ENCODE measurements at places on chromosomes 1 and 21.

GRCh38 chr1:205589618-205590456 is 42.0 kb downstream of the ELK4 start:
- DNase-seq: peak; percentile 54

DNA sequence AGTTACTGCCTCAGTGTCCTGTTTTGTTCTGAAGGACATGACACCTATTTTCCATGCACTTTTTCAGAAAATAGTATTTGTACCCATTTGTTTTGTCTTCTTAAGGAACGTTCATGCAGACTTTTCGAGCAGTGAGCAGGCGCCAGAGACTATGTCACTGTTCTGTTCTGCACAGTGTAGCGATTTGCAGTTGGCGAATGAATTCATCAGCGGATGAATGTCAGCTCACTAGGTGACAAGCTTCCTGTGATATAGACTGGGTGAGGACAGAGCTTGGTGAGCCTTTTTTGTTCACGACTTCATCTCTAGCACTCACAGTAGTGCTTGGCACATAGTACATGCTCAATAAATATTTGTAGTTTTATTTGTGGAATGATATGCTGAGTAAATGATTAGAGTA is 177.8 kb downstream of the NFIA start:
- DNase-seq: no peak

GRCh38 chr1:111506561-111506960 is 3.1 kb upstream of the ADORA3 start:
- no peak for DNase-seq

GRCh38 chr1:107407011-107407410 is 266.2 kb downstream of the NTNG1 start:
- DNase-seq: no peak

DNA sequence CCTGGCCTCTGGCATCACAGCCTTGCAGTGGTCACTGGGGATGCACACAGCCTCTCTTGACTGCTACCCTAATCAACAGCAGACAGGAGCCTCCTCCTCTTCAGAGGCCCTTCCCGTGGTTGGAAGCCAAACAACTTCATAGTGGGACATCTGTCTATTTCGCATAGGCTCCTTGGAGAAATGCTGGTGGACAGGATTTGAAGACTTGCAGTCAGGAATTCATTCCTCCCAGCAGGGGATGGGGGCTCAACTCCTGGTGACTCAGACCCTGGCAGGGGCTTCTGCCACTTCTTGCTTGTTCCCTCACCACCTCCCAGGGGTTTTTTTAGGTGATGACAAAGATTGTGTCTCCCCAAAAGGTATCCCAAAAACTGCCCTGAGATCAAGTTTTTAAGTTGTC is 191.7 kb upstream of the CAMK1G start:
- DNase-seq: no peak

GRCh38 chr1:40825996-40826395 is 36.2 kb downstream of the CITED4 start:
- no peak for DNase-seq

- no peak for DNase-seq
These were observed 285.4 kb upstream of the USP25 start for GRCh38 chr21:15444118-15444960.

GRCh38 chr1:108661030-108661609 is at the start of gene HENMT1:
TSS of gene HENMT1 (minus strand) at chr1:108661093. CDS start at chr1:108659884, 1,209 bp downstream.
- peak; percentile 34 for DNase-seq

GRCh38 chr1:163528710-163529348 is 207.1 kb downstream of the NUF2 start:
- DNase-seq: no peak
